ENCODE measurements at places on chromosomes 3 and 15.

- peak; percentile 89 for DNase-seq
These were observed 67.6 kb upstream of the HACD2 start for GRCh38 chr3:123652342-123652984.

- DNase-seq = no peak
These were observed 448.7 kb downstream of the TAFA4 start for GRCh38 chr3:68483601-68484000.

GRCh38 chr15:100111125-100112060, 230.4 kb downstream of the ADAMTS17 start:
- no peak for DNase-seq

- no peak for DNase-seq
These were observed 1.1 kb upstream of the MSL2 start for GRCh38 chr3:136197159-136197793.

GRCh38 chr3:34687671-34688070, 889.2 kb downstream of the PDCD6IP start:
- DNase-seq = no peak

- no peak for DNase-seq
These were observed 13.2 kb upstream of the TRANK1 start for GRCh38 chr3:36957862-36958686.
